SJSA1 (cell line): ENCODE measurements at places on chromosomes 5 and 9.
A peak's percentile ranks its signal among the peaks of the same experiment; 100 is the strongest.

GRCh38 chr5:16253856-16254255 lies 74.3 kb upstream of the MARCHF11 start:
- DNase-seq, result no peak

DNA sequence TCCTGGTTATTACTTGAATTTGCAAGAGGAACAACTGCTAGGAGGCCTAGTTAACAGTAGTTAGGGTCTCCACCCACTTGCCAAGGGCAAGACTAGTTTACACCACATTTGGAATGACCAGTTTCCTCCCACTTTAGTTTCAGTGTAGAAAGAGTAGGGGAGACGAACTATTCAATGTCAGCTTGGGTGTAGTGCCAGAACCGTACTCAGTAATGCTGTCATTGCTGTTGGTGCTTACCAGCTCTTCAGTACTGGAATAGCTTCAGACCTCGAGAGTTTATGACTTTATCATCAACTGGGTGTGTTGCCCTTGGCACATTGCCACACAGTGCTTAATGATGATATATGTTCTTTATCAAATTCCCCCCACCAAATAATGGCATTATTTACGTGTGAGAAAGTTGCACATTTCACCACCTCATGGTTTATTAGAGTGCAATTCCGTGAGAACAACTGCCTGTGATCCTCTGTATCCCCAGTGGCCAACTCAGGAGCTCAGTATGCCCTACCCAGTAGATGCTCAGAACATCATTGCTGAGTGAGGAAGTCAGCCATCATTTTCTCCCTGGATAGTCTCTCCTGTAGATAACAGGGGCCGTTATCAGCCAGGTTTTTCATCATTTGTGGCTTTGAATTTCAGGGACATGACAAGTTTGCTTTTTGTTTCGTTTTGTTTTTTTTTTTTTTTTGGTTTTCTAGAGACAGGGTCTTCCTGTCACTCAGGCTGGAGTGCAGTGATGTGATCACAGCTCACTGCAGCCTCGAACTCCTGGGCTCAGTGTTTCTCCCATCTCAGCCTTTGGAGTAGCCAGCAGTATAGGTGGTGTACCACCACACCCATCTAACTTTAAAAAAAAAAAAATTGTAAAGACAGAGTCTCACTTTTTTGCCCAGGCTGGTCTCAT lies 67.3 kb downstream of the DOCK8 start:
- DNase-seq, result no peak

GRCh38 chr9:91162784-91163443 lies 198.8 kb downstream of the AUH start:
- peak; percentile 40 for DNase-seq

DNA sequence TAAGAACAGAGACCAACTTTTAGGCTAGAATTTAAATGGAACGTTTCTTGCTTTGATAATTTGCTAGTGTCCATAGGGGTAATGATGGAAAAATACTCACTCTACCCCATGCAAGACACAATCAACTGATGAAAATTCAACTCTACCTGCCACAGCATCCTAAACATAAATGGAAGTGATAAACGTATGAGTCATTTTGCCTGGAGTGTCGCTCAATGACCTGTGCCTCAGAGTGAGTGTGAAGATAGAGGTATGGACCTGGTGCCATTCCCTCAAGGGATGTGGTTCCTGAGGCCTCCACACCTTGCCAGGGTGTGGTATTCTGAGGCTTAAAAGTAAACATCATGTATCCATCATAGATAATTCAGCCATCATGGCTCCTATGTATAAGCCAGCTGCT lies 14.0 kb downstream of the ARL14EPL start:
- DNase-seq, result no peak

DNA sequence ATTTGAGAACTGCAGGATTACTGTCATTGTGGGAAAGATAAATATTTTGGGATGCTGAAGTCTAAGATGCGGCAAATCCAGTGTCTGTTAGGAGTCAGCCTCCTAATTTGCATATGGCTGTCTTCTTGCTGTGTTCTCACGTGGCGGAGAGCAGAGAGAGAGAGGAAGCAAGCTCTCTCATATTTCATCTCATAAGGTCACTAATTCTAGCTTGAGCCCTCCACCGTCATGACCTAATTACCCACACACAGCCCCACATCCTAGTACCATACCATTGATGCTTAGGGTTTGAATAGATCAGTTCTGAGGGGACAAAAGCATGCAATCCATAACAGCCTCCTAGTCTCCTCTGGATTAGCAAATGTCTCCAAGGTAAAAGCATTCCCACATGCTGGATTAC lies 124.5 kb downstream of the CDH12 start:
- DNase-seq, result no peak

DNA sequence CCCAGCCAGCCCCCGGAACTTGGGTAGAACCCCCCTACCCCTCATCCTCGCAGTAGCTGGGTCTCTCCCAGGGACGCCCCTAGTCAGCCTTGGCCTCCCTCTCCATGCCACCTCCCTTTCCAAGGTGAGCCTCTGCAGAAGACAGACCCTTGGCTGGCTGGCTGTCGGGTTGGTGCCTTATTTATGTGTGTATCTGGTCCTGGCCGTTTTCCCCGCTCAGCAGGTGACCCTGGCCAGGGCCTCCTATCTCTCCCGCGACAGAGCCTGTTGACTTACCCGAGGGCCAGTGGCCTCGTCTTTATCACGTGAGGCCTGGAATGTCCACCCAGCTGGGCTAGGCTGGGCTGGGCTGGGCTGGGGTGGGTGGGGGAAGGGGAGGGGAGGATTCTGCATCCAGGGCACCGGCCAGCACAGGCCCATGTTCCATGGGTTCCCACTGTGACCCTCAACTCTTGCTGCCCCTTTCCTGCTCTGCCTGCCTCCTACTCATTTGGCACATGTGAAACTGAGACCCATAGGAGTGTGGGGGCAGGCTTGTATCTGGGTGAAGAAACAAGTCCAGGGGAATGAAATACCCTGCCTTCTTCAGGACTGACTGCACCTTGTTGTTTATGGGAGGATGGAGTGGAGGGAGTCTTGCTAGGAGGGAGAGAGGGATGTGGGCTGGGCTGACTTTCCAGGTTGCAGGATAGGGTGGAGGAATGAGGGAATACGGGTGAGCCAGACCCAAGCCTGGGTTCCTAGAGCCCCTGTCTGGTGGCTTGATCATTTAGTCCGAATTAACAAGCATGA lies 3.1 kb downstream of the CXXC5 start:
- DNase-seq, result no peak

DNA sequence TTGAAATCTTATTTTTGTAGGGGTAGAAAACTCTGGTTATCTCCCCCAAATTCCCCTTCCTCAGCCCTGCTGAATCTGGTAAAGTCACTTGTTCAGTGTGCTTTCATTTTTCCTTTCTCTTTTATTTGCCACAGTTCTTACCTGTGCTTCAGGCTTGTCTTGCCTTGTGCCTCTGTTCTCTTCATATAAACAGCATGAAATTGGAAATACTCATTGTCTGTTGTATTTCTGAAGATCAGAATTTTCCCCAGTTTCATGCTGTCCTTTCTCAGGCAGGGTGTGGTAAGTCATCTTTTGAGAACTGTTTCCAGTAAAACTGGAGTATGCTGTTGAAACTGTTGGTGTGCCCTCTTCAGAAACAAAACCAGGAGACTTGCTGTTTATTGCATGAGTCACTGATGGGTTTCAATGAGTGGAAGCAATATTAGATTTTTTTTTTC lies 7.0 kb downstream of the PAM start:
- DNase-seq, result peak; percentile 62

DNA sequence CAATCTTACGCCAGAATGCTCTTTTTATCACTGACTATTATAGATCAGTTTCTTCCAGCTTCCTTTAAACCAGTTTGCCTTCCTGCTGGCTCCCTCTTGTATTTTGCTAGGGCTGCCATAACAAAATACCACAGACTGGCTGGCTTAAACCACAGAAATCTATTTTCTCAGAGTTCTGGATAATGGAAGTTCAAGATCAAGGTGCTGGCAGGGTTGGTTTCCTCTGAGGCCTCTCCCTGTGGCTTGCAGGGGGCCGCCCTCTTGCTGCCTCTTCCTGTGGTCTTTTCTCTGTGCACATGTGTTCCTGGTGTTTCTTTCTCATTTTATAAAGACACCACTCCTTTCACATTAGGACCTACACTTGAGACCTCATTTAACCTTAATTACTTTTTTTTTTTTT lies 6.8 kb upstream of the FXN start:
- DNase-seq, result no peak

DNA sequence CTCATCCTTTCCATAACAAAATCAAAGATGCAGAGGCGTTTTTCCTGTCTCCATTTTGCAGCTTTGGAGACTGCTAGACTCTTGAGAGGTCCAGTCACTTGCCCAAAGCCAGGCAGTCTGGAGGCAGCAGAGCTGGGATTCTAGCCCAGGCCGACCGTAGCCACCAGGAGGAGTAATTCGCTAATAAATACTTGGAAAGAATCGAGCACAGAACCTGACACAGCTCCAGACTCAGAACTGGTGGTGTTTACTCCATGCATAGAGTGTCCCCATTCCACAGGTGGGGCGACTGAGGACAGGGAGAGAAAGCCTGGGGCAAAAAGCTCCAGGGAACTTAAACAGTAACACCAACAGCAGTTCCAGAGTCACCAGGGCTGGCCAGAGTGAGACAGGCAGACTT lies 10.7 kb upstream of the CERCAM start:
- no peak for DNase-seq

GRCh38 chr5:40555886-40556285 lies 123.8 kb upstream of the PTGER4 start:
- DNase-seq, result no peak

- no peak for DNase-seq
These were observed 28.9 kb downstream of the FYB1 start for GRCh38 chr5:39190311-39191102.

GRCh38 chr5:109703829-109704228 lies 14.1 kb downstream of the MAN2A1 start:
- DNase-seq, result no peak

GRCh38 chr9:114347675-114348074 lies 18.0 kb downstream of the ORM2 start:
- no peak for DNase-seq

- DNase-seq, result no peak
These were observed 374.1 kb downstream of the PLK2 start for GRCh38 chr5:58085800-58086199.

DNA sequence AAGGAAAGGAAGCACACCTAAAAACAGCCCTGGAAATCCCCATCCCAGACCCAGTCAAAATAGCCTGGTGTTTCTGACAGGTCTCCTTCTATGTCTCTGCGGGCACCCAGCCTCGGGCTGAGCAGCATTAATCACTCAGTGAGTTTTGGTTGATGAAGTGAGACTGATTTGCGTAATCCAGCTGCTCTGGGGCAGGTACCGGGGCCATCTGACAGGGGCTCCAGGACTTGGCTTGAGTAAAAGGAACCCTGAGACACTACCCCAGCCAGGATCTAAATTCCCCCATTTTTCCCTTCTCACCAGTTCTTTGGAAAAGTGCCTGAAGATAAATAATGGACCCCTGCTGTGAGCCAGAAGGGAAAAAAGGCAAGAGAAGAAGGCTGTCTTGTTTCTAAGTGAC lies 596 bp downstream of the SLC28A3 start:
- DNase-seq, result no peak

- peak; percentile 38 for DNase-seq
These were observed 9.2 kb downstream of the SLC6A3 start for GRCh38 chr5:1436036-1436435.

DNA sequence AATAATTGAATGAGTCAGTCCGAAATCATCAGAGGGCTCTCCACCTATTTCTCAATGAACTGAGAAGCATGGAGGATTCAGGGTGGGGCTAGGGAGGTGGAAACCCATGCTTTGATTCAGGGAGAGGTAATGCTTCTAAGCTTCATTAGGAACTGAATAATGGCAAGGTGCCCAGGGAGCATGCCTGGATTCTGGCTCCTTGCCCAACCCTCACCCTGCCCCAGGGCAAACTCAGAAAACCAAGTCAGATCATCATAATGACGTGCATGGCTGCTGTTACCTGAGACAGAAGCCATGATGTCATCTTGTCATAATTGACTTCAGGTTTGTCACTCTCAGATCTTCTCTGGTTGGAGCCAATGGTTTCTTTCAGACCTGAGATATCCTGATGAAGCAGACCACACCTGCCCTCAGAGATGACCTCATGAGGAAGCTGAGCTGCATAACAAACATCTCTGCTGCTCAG lies 199.6 kb downstream of the SYK start:
- no peak for DNase-seq

DNA sequence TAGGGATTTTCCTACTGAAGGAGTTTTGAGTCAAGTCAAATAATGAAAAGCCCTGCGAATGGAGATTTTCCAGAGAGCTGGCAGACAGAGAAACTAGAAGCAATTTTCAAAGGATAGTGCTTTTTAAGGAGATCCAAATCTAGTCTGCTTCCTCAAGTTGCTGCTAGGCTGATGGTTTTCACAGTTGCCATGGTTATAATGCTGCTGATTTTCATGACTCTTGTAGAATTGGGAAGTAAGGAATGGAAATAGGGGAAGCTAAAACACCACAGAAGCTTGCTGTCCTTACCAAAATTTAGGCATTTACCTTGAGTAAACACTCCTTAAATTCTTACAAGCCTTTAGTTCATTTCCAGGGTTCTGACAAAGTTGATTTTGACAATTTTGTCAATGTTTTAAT lies 30.1 kb upstream of the HAPLN1 start:
- DNase-seq, result no peak

GRCh38 chr9:126058011-126058531 lies 268.6 kb upstream of the MVB12B start:
- no peak for DNase-seq

DNA sequence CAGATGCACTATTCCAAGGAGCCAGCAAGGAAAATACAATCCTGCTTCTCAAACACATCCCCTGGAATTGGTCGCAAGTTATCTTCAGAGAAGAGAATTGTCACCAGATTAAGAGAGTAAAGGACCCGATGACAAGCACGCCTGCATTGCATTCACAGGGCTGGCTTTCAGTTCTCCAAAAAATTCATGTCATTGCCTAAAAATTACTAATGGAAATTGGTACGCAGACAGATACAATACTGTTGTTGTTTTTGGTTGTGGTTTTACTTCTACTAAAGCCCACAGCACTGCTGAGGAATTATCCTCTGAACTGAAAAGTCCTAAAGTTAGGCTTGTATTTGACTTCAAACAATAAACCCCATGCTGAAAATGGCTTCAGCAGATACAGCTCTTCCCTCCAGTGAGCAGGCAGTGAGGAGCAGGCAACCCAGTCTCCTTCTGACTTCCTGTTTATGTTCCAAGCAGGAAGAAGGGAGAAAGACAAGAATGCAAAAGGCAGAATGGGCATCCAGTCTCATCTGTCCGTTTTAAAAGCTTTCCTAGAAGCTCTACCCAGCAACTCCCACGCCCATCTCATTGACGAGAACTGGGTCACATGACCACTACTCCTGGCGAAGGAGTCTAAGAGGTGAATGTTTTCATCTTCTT lies 80.6 kb upstream of the ZNF366 start:
- peak; percentile 28 for DNase-seq

GRCh38 chr5:101306391-101307137 lies 403.5 kb upstream of the ST8SIA4 start:
- peak; percentile 29 for DNase-seq
